Forelimb muscle (tissue), 1 donor: ENCODE measurements at places on chromosomes 5 and 9. TPM values are rescaled to one million over a fixed set of nuclear protein-coding genes. Genes with fewer than 3 reads are reported as not detected.

Gene GRXCR2
- not detected for polyA plus RNA-seq

Gene CCL27
- polyA plus RNA-seq: 0.51 TPM

Gene ERAP2
- polyA plus RNA-seq: 7.9 TPM

DNA sequence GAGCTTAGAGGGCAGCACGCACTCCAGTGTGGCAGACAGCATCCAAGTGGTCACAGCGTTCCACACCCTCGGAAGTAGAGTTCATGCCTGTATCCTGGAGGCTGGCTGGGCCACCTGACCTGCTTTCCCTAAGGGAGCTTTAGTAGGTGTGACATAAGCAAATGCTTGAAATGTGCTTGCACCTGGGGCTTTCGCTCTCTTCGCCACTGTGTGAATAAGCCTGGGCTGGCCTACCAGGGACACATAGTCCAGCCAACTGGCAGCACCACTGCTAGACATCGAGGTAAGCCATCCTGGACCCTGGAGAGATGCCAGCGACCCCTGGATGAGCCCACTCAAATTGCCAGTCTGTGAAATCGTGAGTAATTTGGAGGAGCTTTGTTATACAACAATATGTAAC lies 24.9 kb upstream of the IRX4 start:
- no peak for DNase-seq

- DNase-seq: no peak
Observed at GRCh38 chr5:172638209-172638768, 2.8 kb upstream of the NEURL1B start.

DNA sequence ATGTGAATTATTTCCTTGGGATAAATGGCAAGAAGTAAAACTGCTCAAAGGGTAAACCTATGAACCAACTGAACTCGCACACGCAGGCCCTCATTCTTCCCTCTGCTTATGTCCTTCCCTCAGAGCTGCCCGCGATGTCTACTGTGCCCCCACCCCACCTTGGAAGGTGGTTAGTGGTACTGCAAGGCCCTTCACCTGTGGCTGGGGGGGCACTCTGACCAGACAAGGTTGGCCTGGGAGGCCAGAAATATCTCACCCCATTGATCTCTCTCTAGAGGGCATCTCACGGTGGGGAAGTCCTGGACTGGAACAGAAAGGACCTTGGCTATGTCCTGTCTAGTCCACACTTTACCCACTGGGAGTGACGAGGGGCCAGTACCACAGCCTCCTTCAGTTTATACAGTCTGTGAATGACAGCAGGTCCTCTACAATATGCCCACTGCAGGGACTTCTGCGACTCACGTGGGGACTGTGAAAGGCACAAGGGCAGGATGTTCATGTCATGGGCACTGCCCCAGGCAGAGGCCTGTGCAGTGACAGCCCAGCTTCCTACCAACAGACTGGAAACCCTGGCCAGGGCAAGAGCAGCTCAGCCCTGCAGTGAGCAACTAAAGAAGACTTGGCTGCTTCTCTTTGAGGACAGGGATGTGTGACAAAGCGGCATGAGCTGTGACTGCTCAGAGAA lies 56.8 kb upstream of the SYNPO start:
- no peak for DNase-seq

DNA sequence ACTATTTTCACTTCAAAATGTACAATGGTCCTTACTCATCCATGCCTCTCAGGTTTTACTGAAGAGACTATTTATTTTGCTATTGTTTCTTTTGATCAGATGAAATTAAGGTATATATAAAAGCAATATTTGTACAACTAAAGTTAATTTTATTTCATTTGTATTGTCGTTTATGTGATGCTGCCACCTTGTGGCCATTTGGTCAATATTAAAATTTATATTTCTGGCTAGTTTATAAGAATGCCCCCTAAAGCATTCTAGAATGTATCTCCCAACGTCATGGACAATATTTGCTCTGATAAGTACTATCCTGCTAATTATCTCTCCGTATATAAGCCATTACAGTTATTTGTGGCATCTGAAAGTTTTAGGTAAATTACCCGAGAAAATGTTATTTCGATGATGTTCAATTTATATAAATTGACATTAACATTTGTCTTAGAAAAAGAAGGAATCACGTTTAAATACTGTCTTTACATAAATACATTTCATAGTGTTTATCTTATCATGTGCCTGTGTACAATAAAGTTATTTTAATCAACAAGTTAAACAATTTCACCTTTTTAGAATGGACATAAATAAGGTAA lies 680.0 kb downstream of the TAF11L14 start:
- DNase-seq: no peak

GRCh38 chr9:95147452-95148207 lies 169.9 kb downstream of the FANCC start:
- no peak for DNase-seq
